Activated CD4-positive, alpha-beta T cell treated with anti-CD3 and anti-CD28 coated beads for 24 hours (primary cell): ENCODE measurements at places on chromosomes 1 and 21.

GRCh38 chr1:67850151-67850551, 16.9 kb upstream of the GNG12 start:
- no peak for DNase-seq

DNA sequence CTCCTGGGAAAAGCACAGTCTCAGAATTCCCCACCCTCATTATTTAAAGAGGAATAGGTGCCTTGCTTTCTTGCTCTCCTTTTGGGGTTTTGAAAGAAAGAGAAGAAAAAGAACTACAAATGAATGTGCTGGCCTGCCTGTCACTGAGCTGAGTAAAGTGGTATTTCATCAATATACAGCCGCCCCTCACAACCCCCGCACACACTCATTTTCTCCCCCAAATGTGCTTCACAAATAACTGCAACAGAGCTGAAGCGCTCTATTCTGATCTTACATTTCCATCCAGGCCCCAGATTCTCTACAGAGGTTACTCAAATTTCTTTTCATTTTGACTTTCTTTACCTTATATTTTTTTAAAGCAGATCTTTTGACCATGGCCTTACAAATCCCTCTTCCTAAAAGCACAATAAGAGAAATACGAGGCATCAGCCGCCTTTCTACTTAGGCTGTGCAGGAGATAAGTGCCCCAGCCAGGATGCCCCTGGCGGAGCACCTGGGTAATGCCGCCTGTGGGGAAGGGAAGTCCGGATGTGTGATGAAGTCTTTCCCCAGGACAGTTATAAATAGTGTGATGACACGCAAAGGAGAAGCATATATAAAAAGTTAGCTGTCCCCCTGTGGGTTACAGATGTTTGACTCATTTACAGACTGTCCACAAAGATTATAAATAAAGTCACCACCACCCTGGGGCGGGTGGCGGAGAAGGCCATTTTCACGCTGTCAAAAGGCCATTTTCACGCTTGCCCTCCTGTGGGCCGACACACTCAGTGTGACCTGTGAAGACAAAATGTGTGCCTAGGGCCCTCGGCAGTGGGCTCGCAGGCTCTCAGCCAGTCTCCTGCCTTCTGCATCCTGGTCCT, 6.5 kb downstream of the KCNN3 start:
- DNase-seq = peak; percentile 25

- DNase-seq = no peak
Measured at GRCh38 chr1:47417170-47418044, 1.3 kb downstream of the FOXE3 start.

- DNase-seq = no peak
Measured at GRCh38 chr1:168419736-168420135, 124.1 kb downstream of the XCL2 start.

GRCh38 chr21:29697555-29698193, 242.1 kb downstream of the GRIK1 start:
- no peak for DNase-seq

DNA sequence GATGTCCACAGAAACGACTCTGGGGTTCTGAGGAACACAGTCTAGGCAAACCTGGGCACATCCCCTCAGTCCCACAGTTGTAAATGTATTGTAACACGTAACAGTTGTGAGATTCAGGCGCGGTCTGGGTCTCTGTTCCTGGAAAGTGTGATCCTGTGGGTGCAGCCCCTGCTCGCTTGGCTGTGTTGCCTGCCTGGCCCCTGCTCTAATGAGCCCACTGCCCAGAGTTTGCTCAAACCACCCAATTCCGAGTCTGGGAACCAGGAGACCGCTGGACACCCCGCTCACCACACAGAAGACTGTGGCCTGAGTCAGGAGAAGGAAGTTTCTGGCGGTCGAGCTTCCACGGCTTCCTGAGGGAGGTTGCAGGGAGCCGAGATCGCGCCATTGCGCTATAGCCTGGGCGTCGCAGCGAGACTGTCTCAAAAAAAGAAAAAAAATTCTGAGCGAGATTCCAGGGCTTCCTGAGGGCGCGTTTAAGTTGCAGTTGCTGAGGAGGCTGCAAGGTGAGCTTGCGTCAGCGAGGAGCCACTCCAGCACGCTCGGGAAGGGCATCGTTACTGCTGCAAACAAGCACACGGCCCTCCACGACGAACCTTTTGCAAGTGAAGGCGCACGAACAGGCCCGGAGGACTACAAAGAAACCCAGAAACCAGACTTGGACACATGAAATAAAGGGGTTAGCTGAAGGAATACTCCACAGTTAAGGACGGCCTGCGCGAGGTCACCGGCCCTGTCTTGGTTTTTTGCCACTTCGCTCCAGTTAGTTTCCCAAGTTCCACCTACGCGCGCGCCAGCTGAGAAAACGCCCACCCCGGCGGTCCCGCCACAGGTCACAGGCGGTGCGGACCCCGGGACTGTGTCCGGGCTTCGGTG, 1.1 kb downstream of the C21orf58 start:
- no peak for DNase-seq

GRCh38 chr1:43144237-43144636, 27.9 kb downstream of the EBNA1BP2 start:
- no peak for DNase-seq

DNA sequence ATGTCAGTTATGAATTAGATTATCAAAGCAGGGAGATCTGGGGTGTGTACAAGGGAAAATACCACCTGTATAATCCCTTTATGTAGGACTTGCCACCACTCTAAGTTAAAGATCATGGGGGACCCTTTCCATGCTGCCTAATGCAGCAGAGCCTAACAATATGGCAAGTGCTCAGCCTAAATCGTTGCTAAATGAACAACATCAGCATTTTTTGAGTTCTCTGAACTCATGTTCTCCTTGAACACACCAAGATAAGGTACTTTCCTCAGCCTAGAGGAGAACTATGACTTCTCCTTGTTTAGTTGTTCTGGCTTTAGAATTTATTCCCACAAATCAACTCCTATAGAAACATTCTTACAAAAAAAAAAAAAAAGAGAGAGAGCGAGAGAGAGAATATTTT, 177.0 kb downstream of the DUSP10 start:
- DNase-seq = no peak

- DNase-seq = no peak
Measured at GRCh38 chr1:222739929-222740328, 2.9 kb downstream of the FAM177B start.

DNA sequence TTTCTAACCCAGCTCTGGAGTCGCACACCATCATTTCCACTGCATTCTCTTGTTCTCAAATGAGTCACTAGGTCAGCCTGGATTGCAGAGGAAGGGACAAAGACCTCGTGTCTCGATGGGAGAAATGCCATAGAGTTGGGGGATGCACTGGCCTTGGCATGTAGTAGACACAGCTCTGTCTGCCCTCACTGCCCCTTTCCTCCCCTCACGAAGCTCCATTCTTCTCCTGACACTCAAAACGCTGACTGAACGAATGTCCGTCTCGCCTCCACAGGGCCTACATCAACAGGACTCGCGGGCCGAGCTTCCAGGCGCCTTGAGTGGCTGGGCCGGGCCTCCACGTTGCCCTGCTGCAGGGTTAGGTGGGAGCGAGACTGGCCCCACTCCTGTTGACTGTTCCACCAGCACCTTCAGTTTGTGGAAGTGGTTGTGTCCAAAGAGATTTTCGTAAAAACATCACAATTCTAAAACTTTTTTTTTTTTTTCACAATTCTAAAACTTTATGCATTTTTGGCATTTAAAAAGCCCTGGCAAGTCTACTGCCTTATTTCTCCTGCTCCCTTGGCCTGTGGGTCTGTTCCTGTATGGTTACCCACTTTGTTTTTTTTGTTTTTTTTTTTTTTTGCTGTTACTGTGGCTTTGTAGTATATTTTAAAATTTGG, 18.8 kb downstream of the PKNOX1 start:
- no peak for DNase-seq

DNA sequence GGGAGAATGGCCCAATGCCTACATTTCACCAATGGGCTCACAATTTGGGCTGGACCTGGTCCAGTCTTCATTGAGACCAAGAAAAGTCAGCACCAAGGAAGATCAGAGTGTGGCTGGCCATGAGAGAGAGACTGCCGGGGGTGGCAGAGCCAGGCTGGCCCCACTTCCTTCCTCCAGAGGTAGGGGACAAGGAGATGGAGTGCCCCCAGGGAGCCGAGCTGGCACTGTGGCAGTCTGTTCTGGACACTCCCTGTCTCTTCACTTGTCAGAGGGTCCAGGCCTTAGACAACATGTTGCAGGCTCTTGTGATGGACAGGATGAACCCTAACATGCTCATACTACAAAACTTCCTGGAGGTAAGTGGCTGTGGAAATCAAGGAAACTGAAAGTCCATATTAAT, 27.7 kb downstream of the INAVA start:
- DNase-seq = no peak

GRCh38 chr1:200411406-200412257, 1.8 kb upstream of the ZNF281 start:
- no peak for DNase-seq

DNA sequence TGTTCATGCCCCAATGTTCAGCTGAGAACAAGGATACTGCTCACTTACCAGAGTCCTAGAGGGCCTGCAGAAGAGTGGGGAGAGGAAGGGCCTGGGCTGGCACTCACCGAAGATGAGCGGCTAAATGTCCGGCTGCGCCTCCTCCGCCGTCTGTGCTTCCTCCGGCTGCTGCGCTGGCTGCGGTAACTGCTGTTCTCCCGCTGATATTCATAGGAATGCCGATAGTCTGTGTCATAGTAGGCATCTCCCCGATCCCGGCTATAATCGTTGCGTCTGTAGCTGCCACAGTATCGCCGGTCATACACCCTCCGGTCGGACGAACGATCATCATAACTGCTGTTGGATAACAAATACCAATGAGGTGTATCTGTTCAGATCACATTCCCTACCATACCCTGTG, 3.9 kb downstream of the CLK2 start:
- no peak for DNase-seq

GRCh38 chr1:172154551-172154950, 265.9 kb upstream of the C1orf105 start:
- DNase-seq = no peak
